Glutamatergic neuron (in vitro differentiated cells): ENCODE measurements at places on chromosomes 5 and 9.

GRCh38 chr9:137095664-137096517 is 9.1 kb downstream of the MAN1B1 start:
- DNase-seq: no peak

DNA sequence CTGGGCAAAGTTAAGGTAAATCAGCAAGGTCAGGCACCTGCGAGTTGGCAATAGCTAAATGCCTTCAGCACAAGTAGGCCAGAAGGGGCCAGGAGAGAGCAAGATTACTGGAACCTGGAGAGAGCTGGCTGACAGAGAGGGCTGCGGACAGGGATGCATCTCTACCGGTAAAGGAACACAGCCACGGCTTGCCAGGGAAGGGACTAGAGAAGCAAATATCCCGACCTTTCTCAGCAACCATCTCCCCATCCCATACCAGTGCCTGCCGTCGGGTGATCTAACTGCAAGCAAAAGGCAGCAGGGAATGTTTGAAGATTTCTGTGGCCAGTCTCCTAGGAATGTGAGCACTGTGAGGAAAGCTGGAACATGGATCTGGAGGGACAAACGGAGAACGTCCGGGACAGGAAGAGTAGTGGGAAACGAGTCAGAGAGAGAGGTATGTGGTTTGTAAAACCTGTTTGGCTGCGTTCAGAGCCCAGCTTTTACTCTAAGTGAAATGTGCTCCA is 15.9 kb upstream of the ABLIM3 start:
- peak; percentile 18 for DNase-seq

DNA sequence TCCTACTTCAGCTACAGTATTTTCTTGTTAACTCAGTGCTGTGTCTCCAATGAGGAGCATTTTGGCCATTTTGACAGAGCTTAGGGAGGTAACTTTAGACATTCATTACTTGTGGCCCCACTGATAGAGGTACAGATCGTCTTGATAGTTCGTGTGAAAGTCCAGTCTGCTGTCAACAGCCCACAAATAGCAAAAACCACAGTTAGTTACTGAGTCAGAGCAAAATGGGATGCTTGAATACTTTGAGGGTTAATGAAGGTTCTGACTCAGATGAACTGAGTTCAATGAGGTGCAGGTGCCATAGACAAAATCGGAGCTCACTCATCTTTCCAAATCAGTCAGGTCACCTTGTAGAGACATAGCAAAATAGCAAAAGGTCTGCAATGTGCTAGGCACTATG is 163.1 kb upstream of the TLE4 start:
- no peak for DNase-seq

DNA sequence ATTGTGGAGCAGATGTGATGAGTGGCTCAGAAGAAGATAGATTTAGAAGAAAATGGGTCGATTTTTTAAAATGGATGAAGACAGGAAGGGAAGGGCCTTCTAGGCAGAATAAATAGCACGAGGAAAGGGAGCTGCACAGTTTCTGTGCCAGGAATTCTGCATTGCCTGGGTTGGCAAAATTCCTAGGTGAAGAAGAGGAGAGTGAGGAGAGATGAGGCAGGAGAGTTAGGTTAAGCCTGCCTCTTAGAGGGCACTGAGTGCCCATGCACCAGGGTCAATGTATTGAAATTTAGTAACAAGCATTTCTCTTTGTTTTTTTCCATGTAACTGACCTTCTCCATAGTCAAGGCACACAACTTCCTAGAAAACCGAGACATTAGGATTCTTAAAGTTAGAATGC is 159.5 kb downstream of the YTHDC2 start:
- no peak for DNase-seq

- peak; percentile 91 for DNase-seq
These were observed 1.5 kb upstream of the SHC3 start for GRCh38 chr9:89179895-89180734.
